Naive thymus-derived CD4-positive, alpha-beta T cell (primary cell): ENCODE measurements at places on chromosomes 2 and 18.

- no peak for DNase-seq
Measured at GRCh38 chr2:119837759-119838158, 78.0 kb downstream of the PTPN4 start.

- peak; percentile 38 for DNase-seq
Measured at GRCh38 chr2:105789745-105790460, 45.2 kb downstream of the NCK2 start.

DNA sequence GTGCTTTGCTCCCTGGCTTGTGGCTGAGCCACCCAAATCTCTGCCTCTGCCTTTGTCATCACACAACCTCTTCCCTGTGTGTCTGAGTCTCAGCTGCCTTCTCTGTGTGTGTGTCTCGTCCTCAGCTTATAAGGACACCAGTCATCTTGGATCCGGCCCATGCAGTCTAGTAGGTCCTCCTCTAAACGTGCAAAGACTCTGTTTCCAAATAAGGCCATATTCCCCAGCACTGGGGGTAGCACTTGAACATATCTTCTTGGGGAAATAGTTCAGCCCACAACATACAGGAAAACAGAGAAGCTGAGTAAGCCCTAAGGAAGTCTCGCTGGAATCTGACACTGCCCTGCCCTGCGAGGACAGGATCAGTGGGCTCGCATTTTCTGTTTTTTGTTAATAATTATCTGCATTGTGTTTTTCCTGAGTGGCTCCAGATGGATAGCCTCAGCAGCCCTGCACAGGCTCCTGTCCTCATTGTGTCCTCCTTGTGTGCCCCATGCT is 42.1 kb downstream of the MTCL1 start:
- no peak for DNase-seq

GRCh38 chr18:54766634-54767033 is 61.6 kb upstream of the RAB27B start:
- DNase-seq = no peak

GRCh38 chr2:86358957-86359356 is 21.5 kb upstream of the REEP1 start:
- DNase-seq = no peak

GRCh38 chr2:202237787-202238233 is 587 bp downstream of the SUMO1 start:
- no peak for DNase-seq

DNA sequence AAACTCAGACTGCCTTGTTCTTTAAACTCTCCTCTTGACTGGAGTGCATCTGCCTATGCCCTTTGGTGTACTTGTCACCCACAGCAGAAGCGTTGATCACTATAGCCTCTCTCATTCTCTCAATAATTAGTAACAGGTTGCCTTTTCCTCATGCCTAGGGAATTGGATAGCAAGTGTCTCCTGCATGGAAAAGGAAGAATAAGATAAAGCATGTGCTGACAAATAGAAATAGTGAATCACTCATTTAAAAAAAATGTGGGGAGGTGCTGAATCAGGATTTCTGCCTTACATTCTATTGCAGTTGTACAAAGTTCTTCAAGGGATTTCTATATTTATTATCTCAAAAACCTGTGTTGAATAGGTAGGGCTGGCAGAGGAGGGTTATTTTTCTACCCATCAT is 323.0 kb downstream of the TXNL1 start:
- DNase-seq = no peak

DNA sequence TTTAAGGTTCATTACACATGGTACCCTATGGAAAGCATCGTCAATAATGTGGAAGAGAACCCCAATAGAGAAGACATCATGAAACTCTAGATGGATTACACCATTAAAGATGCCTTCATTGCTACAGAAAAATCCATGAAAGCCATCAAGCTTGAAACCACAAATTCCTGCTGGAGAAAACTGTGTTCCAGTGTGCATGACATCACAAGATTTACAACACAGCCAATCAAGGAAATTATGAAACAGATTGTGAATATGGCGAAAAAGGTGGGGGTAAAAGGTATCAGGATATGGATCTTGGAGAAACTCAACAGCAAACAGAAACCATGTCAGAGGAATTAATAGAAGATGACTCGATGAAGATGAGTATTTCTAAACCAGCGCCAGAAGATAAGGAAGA is 200.0 kb downstream of the SLC4A10 start:
- no peak for DNase-seq

GRCh38 chr2:199757233-199757870 is 93.6 kb downstream of the FTCDNL1 start:
- no peak for DNase-seq

DNA sequence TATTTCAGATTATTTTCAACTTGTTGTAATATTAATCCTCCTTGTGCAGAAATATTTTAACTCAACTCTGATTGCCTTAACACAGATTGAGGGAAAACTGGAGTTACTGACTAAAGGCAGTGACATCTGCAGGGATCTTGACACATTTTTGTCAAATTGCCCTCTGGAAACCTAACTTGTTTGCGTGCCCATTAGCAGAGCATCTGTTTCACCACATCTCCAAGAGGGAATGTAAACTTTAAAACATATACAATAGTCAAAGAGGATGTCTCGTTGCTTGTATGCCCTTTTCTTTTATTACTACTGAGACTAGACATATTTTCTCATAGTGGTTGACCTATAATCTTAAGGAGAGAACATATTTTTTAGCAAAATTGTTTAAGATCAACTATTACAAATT is 14.2 kb downstream of the INPP1 start:
- DNase-seq = no peak

DNA sequence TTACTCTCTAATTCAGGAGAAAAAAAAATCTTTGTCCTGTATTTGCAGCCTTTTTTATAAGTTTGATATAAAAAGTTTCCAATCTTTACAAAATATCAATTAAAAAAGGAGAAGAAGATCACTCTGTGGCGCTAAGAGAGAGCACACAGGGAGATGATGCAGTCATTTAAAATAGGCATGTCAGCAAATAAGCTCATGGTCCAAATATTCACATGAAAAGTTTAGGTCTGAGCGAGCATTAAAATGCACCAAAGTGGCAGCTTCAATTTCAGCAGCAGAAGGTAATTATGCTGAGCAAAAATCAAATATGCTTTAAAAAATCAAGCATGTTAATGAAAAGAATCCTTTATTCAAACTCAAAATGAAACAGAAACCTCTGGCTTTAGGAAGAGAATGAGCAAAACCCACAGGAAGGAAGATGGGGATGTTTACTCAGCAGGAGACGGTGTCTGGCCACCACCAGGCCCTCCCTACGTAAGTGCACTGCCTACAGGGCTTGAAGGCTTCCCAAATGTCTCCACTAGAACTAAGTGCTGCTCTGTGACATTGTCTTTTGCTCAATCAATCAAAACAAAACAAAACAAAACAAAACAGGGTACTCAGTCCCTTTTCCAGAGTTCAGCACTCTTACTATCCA is 120.4 kb downstream of the L3MBTL4 start:
- DNase-seq = no peak

DNA sequence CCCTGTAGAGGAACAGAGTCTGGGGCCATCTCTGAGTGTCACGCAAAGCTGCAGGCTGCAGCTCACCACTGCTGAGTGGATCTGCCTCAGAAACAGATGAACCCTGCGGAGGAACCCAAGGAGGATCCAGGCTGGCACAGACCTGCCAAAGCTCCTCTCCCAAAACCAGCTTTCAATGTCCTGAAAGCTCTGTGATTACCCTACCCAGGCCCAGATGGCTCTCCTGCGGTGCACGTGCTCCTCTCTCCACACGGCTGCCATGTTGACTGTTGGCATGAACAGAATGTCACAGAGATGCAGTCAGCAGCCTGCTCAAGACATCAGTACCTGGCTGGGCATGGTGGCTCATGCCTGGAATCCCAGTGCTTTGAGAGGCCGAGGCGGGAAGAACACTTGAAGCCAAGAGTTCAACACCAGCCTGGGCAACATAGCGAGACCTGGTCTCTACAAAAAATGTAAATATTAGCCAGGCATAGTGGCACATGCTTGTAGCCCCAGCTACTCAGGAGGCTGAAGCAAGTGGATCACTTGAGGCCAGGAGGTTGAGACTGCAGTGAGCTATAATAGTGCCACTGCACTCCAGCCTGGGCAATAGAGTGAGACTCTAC is 216.8 kb downstream of the MGAT5 start:
- no peak for DNase-seq

GRCh38 chr2:44245083-44245861 is 30.0 kb upstream of the SLC3A1 start:
- no peak for DNase-seq

- DNase-seq = no peak
Measured at GRCh38 chr18:46320928-46321711, 216.9 kb downstream of the HAUS1 start.

DNA sequence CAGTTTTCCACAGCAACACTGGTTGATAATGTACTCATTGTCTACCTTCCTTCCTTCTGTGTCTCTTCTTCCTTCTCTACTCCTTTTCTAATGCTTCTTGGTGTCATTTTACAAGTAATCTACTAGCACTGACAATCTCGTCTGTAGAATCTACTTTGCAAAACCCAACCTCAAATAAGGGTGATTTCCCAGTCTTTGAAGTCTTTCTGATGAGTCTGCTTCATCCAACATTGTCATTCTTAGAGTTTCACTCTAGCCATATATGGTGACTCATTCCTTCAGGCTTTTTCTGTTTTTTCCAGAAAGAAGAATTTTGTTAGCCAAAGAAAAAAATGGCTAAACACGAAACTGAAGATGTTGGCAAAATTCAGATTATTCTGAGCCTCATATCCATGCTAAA is 288.7 kb downstream of the MBD2 start:
- no peak for DNase-seq

DNA sequence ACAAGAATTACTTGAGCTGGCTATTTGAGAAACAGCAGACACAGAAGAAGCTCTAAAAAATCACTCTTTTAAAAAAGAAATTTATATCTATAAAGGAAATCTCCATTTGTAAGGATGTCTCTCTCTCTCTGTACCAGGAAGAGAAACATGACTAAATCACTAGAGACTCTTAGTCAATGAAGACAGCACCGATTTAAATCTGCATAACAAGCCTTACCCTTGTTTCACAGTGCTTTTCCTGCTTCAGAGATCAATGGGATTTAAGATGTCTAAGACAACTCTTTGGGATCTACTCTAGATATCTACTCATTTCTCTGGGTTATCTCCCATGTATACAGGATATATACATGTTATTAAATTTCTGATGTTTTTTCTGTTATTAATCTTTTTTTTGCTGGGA is 359.2 kb upstream of the RND3 start:
- DNase-seq = no peak

- no peak for DNase-seq
Measured at GRCh38 chr2:198659096-198659870, 798.5 kb downstream of the SATB2 start.

- no peak for DNase-seq
Measured at GRCh38 chr2:24304098-24304497, 56.2 kb downstream of the ITSN2 start.

GRCh38 chr2:66303471-66303870 is 131.5 kb upstream of the MEIS1 start:
- no peak for DNase-seq

DNA sequence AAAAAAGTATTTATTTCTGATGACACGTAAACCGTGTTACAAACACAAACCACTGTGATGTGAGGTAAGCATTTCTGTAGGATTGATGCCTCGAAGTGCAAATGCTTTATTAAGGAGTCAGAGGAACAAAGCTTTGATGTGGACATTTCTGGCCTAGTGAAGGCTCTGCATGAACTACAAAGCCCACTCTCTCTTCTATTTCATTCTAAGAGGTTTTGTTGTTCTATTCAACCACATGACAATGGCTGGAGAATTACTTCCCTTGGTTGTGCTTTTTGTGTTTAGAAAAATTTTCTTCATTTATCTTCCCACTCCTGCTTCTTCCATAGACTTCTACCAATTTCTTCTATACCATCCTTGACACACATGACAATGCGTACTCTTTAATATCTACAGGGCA is 125.7 kb upstream of the CCDC195 start:
- no peak for DNase-seq

- no peak for DNase-seq
Measured at GRCh38 chr2:146451972-146452371, 1392.9 kb upstream of the ACVR2A start.

- DNase-seq = peak; percentile 23
Measured at GRCh38 chr2:177289824-177290628, 25.5 kb upstream of the NFE2L2 start.

DNA sequence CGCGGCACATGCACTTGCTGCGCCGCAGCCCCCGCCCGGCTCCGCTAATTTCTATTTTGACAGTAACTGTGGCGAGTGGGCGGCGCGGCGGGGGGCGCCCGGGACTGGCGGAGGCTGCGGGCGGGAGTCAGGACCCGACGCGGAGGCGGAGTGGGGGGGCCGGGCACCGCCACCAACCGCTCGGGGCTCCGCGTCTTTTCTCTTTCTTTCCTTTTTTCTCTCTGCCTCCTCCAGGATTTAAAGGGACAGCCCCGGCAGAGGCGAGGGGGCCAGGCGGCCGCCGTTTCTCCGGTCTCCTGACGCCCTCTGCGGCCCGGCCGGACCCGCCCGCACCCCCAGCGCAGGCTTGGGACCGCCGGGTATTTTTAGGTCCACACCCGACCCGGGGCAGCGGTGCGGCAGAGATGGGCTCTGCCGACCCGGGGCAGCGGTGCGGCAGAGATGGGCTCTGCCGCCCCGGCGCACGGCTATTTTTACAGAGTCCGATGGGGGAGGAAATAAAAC is 460 bp upstream of the ZBTB7C start:
- DNase-seq = no peak

DNA sequence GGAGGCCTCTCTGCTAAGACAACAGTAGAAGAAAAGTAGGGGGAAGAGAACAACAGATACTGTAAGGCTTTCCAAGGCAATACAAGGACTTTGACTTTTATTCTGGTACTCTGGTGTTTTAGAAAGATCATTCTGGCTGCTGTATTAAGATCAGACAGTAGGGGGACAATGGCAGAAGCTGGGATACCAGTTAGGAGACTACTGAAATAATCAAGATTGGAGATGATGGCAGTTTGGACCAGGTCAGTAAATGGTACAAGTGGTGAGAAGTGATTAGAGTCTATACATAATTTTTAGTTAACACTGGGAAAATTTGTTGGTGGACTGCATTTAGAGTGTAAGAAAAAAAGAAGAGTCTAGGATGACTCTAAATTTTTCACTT is 139.7 kb downstream of the ROCK1 start:
- peak; percentile 17 for DNase-seq

- DNase-seq = no peak
Measured at GRCh38 chr2:136226903-136227302, 109.0 kb upstream of the CXCR4 start.

DNA sequence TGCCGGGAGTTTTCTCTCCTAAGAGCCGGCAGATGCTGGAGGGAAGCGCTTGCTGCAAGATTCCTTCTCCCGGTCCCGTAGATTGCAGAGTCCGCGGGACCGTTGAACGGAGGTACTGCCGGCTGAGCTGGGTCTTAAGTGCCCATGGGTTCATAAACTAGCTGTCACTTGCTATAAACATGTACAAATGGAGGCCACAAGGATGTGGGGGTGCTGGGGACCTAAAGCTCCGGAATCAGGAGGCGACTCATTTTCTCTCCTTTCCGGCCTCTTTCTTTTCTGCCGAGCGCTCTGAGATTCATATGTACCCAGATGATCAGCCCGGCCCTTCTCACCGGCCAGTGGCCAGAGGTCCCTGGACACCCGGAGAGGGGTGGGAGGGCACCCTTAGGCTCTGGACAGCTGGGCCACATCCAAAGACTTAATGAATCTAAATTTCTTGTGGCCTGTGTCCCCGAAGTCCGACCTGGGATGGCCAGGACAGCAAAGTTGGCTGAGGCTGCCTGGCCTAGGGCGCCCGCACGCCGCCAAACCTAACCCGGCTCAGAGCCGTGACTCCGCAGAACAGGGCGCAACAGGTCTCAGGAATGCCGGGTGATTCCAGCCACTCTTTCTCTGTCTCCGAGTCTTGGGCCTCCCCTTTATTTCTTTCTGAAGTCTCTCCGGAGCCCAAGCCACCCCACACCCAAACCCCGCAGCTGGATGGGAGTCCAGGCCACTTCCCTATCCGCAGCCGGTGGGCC is 2.4 kb upstream of the PAX3 start:
- no peak for DNase-seq
